HuH-7.5 (cell line): ENCODE measurements at places on chromosomes 16 and 17.

DNA sequence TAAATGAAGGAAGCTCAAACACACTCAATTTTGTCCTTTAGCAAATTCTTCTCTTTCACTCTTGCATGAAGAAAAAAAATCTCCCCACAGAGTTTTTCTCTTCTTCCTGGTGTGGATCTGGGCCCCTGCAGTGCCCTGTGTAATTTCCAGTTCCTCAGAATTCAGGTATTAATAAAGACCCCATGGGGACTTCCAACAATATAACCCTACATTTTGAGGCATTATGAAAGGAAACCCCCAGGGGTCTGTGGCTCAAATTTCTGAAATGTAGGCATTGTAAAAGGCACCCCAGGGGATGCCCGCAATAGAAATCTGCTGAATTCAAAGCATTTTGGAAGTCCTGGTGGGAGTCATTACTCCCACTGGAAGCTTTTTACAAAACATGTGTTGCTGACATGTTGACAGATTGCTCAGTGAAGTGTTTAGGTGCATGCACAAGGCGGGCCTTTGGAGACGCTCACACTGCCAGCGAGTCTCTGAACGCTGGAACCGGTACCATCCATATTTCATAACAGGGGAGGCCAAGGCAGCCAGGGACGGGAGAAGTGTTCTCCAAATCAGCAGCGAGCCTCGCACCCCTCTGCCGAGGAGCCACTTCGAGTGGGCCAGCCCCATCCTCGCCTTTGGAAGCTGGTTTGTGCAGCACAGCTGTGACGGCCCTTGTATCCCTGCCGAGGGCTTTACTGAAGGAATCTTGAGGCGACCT is 154.0 kb downstream of the ZNF423 start:
- no peak for DNase-seq

- no peak for DNase-seq
Measured at GRCh38 chr17:81192386-81193050, 26.5 kb upstream of the AATK start.

DNA sequence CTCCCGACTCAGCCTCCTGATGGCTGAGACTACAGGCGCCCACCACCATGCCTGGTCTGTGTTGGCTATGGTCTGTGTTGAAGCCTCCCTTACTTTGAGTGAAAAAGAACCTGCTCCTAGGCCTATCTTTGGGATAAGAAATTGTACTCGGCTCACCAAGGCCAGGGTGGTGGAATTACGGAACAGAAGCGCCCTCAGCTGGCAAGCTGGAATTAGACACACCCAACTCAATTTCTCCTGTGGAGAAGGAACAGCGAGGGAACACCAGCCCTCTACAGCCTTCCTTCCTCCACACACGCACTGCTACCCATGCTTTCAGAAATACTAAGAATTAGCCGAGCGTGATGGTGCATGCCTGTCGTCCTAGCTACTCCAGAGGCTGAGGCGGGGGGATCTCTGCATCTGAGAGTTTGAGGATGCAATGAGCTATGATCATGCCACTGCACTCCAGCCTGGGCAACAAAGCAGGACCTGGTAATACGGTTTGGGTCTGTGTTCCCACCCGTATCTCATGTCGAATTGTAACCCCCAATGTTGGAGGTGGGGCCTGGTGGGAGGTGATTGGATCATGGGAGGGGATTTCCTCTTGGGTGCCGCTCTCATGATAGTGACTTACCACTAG is 40.1 kb upstream of the RBBP6 start:
- DNase-seq = peak; percentile 13

- peak; percentile 20 for DNase-seq
Measured at GRCh38 chr17:57293077-57293476, 36.8 kb downstream of the MSI2 start.

DNA sequence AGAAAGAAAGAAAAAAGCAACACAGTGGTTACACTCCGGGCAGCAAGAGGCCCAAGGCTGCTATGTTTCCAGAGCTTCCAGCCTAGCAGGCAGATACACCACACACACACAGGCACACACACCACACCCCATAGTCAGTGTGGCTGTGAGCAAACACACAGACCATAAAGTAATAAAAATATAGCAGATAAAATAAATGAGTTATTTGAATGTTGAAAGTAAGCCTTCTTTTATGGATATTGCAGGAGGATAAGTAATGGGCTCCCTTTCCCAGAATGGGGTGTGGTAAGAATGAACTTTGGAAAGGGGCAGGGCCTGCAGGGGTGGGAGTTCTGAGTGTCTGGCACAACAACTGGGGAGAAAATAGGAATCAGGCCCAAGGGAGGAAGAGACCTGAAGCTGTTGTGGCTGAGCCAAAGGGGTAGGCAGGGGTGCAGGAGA is 4.8 kb upstream of the CDK5RAP3 start:
- DNase-seq = no peak

GRCh38 chr16:78524066-78524595 is 424.7 kb downstream of the WWOX start:
- no peak for DNase-seq

- no peak for DNase-seq
Measured at GRCh38 chr17:73430848-73431247, 119.0 kb upstream of the CDC42EP4 start.

- no peak for DNase-seq
Measured at GRCh38 chr17:44122816-44123355, 555 bp downstream of the HDAC5 start.
